Activated T-cell treated with anti-CD3 and anti-CD28 coated beads, Interleukin-2, amount 50 U/mL, for 1 hour (primary cell): ENCODE measurements at places on chromosomes 1 and 21.

DNA sequence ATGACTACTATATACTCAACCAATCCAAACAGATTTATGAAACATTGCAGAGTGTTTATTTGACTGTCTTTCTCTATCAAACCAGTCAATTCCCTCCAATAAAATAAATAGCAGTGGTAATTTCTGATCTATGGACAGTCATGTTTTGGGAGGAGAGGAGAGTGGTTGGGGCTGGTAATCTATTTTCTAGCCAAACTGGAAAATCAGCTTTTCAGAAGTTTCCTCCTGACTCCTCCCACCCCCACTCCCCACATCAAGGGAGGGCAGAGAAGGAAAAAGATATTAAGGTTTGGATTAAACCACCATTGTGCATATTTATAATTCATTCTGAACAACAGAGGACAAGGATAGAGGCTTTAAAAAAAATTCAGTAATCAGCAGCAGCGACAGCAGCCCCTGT lies 69.4 kb upstream of the SOX13 start:
- DNase-seq = no peak

- peak; percentile 60 for DNase-seq
Observed at GRCh38 chr1:6464514-6464836, 1.5 kb downstream of the TNFRSF25 start.

DNA sequence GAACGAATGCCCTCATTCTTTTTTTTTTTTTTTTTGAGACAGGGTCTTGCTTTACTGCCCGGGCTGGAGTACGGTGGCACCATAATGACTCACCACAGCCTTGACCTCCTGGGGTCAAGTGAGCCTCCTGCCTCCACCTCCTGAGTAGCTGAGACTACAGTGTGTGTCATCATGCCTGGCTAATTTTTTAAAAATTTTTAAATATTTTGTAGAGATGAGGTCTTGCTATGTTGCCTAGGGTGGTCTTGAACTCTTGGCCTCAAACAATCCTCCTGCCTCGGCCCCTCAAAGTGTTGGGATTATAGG lies 69.4 kb downstream of the ALG14 start:
- no peak for DNase-seq

GRCh38 chr1:25047506-25048240 lies 117.6 kb upstream of the RUNX3 start:
- no peak for DNase-seq

DNA sequence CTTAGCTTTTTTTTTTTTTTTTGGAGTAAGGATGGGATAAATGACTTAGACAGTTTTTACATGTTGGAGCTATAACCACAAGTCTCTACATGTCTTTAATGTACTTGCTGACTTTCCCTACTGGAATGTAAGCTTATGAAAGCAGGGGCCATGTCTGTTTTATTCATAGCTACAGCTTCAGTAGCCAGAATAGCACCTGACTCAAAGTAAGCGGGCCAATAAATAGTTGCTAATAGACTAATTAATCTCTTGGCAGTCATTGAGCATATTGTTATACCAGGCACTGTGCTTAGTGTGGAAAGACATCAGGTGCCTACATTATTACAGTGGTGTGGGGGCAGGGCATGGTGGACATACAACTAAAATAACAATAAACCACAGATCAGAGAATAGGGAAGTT lies 84.4 kb upstream of the HOOK1 start:
- DNase-seq = no peak

DNA sequence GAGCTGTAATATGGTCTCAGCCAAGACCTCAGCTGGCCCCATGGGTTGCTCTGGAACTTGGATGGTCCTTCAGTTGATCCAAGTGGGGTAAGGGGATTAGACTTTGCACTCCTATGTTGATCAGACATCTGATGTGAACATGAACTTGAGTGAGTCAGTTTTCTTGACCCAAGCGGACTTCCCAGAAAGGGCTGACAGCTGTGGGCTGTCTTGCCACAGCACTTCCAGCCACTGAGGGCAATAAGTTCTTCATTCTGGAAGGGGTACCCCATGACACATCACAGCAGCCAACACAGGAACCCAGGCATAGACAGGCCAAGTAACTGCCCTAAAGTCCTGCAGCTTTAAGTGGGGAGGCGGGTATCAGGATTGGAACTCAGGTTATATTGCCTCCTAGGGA lies 93.9 kb upstream of the USP24 start:
- no peak for DNase-seq

GRCh38 chr1:19015476-19015875 lies 59.0 kb upstream of the IFFO2 start:
- no peak for DNase-seq

- no peak for DNase-seq
Observed at GRCh38 chr1:77873461-77873860, 15.0 kb upstream of the NEXN start.

- no peak for DNase-seq
Observed at GRCh38 chr1:248804771-248805681, 20.7 kb downstream of the SH3BP5L start.

DNA sequence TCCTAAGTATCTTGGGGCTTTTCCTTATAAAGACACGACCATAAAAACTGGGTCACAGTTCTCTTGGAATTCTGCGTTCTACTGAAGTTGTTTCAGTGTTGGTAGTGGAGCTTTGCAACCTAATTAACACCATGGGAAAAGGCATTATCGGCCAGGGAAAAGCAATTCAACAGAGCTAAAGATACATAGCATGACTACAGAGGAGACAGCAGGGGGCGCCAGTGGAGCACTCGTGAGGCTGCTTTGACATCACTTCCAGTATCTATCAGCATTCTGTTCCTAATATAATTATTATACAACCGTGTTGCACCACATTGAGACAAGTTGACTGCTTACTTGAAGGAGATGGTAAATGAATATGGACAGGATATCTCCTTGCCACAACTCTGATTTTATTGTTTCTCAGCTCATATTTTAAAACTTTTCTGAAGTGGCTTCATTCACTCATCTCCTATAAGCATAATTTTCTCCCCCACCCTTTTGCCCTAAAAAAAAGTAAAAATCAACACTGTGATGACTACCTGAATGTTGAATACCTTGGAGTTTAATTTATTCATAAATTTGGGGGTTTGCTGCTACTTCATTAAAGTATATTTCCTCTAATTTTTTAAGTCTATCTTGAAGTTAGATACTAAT lies 39.4 kb downstream of the ZP4 start:
- DNase-seq = no peak

GRCh38 chr1:194515916-194516315 lies 1329.5 kb upstream of the B3GALT2 start:
- no peak for DNase-seq

GRCh38 chr1:57866998-57867397 lies 443.1 kb upstream of the DAB1 start:
- DNase-seq = no peak

DNA sequence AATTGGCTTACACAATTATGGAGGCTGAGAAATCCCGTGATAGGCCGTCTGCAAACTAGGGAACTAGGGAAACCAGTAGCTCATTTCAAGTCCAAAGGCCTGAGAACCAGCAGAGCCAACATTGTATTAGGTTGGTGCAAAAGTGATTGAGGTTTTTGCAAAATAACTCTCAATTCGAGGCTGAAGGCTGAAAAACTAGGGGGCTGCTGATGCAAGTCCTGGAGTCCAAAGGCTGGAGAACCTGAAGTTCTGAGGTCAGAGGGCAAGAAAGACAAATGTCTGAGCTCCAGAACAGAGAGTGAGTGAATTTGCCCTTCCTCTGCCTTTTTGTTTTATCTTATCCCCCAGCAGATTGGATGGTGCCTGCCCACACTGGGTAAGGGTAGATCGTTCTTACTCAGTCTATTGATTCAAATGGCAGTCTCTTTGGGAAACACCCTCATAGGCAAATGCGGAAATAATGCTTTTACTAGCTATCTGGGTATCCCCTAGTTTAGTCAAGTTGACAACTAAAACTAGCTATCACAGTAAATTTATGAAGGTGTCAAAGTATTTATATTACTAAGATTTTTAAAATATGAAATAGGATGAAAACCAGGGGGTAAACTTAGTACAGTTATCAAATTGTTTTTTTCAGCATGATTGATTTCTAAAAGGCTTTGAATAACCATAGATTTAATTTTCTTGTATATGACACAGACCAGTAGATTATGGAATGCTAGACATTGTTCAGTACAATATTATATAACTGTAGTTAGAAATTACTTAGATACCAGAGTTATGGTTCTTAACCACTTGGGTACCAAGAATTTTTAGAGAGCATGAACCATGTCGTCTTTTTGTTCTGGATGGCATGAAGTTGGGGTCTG lies 15.4 kb downstream of the RABGAP1L start:
- DNase-seq = no peak

- no peak for DNase-seq
Observed at GRCh38 chr1:20160034-20160433, 20.9 kb downstream of the PLA2G2F start.

DNA sequence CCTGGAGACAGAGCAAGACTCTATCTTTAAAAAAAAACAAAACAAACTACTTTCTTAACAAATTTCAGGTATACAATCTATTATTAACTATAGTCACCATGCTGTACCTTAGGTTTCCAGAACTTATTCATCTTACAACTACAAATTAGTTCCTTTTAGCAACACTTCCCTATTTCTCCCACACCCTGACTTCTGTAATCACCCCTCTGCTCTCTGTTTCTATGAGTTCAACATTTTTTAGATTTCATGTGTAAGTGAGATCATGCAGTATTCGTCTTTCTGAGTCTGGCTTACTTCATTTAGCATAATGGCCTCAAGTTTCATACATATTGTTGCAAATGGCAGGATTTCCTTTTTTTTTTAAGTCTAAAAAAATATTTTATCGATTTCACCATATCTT lies 77.9 kb upstream of the LPGAT1 start:
- no peak for DNase-seq

GRCh38 chr1:42158189-42158588 lies 5.0 kb downstream of the GUCA2B start:
- DNase-seq = no peak

GRCh38 chr1:63010913-63011660 lies 227.2 kb downstream of the ATG4C start:
- DNase-seq = no peak

GRCh38 chr1:14810595-14811361 lies 212.3 kb downstream of the KAZN start:
- no peak for DNase-seq

DNA sequence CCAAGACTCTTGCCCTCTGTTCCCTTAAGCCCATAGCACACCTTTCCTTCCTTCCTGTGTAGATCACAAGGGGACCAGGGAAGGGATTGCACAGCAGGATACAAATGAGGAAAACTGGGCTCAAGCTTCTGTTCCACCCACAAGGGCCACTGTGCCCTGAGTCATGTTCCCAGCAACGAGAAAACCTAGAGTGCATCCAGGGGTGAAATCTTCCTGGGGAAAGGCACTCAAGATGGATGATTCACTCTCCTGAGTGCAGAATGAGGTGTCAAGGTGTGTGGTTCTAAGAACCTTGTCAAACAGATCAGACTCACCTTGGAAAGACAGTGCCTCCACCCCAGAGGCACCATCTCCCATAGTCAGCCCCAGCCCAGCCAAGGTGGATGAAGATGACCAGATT lies 40.7 kb upstream of the EYA3 start:
- no peak for DNase-seq

DNA sequence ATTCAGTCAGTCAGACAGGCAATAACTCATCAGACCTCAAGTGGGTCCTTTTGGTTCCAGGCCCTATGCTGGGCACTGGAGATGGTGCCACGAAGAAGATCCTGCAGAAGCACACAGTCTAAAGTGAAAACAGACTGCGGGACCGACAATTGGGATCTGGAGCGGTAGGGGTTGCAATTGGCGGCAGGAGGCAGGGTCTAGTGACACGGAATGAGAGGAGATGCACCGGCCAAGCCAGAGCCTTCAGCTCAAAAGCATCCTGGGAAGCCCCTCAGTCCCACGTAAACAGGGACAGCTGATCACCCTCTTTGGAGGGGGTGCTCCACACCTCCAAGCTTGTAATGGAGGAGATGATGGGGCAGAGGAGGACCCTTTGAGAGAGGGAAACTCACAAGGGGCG lies 56.2 kb downstream of the KLHDC7A start:
- DNase-seq = no peak

- DNase-seq = no peak
Observed at GRCh38 chr1:8629241-8630091, 188.0 kb downstream of the RERE start.

GRCh38 chr1:190373705-190374336 lies 103.8 kb downstream of the BRINP3 start:
- no peak for DNase-seq

- DNase-seq = no peak
Observed at GRCh38 chr1:187734427-187734826, 905.7 kb downstream of the PLA2G4A start.

GRCh38 chr1:156402331-156403020 lies 33.5 kb downstream of the RHBG start:
- DNase-seq = no peak

GRCh38 chr1:225479341-225479740 lies 51.5 kb upstream of the LBR start:
- DNase-seq = no peak

- DNase-seq = no peak
Observed at GRCh38 chr1:25677193-25677773, 60.7 kb downstream of the MAN1C1 start.

DNA sequence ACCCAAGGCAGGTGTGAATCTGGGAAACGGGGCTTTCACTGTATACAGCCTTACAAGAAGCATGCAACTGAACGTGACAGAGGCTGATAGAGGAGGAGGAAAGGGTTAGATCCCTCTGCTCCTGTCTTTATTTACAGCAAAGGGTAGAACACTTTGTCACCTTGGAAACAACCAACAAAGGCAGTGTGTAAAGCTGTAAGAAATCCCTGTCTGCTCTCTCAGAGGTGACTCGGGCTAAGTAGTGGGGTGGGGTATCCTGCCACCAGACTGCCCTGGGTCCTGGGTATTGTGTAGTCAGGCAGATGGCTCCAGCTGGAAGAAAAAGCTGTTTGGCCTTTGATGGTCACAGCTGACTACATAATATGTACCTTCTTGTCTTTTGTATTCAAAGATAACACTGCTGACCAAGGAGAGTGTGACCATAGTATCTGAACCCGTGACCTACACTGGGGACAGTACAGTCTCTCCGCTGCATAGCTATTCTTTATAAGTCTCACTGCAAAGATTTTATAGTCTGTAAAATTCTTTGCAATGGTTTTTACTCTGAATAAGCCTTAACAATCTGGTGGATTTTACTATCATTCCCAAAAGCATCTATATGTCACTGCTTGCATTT lies 22.1 kb upstream of the POU2F1 start:
- no peak for DNase-seq

DNA sequence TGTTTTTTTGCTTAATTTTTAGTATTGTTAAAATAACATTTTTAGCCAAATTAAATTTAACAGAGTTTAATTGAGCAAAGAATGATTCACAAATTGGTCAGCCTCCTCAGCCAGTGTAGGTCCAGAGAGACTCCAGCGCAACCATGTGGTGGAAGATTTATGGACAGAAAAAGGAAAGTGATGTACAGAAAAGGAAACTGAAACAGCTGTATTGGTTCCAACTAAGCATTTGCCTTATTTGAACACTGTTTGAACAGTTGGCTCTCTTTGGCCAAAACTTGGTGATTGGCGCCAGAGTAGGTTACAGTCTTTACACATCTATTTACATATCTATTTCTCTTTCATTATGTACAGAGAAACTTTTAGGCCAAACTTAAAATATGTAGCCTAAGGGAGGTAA lies 19.4 kb downstream of the RPS6KC1 start:
- no peak for DNase-seq
